Osteocyte (in vitro differentiated cells): ENCODE measurements at places on chromosomes 6 and 20. TPM values are rescaled to one million over a fixed set of nuclear protein-coding genes. Genes with fewer than 3 reads are reported as not detected.

Gene HLA-DOB
- total RNA-seq: 0.24 and 0.57 TPM in 2 replicates

Gene LHFPL5
- not detected in 2 replicates for total RNA-seq

Gene OR2H1
- total RNA-seq: not detected in 2 replicates

DNA sequence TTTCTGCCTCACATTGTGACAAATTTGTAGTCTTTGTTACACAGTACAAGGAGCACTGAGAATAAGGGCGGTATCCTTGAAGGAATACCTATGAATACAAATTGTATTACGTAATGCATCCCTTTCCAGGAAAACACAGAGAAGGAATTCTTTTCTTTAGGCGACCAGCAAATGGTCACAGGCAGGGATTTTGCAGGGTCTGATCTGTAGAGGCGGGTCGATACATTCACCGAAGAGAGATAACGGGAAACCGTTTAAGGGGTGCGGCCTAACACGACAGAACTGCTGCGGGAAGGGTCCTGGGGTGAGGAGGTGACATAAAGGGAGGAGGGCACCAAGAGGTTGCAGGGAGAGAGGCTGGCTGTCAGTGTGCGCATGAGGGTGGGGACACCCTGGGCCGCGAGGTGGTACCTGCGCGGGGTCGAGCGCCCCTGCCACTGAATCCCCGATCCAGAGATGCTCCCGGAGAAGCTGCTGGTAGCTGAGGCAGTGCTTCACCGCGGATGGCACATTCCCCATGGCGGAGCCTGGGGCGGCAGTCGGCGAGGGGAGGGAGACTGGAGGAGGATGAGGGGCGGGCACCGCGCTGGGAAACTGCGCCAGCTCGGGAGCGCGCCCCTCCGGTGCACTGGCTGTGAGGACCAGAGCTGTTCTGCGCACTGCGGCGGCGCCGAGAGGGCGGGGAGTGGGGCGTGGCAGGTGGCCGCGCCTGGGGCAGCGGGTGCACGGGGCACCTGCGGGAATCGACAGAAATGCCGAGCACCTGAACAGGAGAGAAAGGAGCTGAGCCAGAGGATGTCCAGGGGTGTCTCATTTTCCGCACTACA is at the start of gene HMGCLL1:
HMGCLL1 (minus strand) TSS at position 656 of the 827 bp plus-strand sequence; CDS start at position 519, 137 bp downstream.
- H3K36me3 ChIP-seq: no peaks in the 10 kb centered on the region
- H3K4me3 ChIP-seq: peak within 1 kb of the TSS; percentile 69
- H3K4me1 ChIP-seq: peaks cover 10% of the 10 kb centered on the region
- DNase-seq: peak; percentile 84
- H3K27ac ChIP-seq: no peak within 1 kb of the TSS

DNA sequence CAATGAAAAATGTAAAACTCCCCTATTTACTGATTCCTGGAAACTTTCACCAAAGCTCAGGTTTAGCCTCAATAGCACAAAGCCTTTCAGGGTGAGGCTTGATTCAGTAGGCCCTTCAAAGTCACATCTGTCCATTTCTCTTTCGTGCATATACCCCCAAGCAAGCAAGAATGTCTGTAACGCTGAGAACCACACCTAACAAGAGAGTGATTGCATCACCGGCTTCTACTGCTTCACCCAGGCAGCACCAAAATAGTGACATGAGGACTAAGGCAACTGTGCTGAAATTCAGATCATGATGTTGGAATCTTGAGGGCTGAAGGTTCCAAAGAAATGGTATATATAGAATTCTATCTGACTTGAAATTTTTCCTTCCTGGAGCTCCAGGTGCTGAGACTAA is 26.1 kb downstream of the CGA start:
- peaks cover 3% of the 10 kb centered on the region for H3K4me1 ChIP-seq
- no peak overlapping the region for H3K27ac ChIP-seq
- no peaks in the 10 kb centered on the region for H3K36me3 ChIP-seq

DNA sequence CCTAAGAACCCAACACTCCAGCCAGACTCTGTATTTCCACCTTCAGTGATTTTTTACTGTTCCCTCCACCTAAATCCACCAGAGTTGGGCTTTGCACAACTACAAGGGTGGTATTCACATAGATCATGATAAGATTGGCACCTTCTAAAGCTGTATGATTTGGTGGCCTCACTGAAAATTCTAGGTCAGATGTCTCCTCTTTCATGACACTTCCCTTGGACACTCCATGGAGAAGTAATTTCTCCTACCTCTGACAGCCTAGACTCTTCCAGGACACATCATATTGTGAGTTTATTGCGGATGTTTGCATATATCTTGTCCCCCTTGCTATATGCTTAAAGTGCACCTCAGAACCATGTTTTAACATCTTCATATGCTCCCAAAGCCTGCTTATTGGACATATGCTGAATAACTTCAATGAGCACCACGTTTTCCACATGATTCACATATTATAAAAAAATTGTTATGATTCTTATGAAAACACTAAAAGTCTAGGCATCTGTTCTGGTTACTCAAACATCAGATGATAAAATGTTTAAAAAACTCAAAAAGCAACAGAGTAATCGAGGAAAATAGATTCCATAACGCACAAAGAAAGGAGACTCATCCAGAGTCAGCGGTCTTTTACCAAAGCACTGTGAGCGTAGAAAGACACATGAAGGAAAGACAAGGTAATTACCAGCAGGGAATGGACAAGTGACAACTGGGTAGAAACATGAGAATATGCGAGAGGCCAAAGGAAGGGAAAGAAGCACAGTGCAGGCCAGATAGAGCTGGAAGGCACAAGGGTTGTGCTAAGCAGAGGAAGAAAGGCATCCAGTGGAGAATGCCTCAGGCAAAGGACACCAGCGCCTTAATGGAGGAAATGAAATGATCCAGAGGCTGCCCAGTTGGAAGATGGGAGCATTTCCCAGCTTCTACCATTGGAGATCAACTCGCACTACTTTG is 46.5 kb downstream of the KIF16B start:
- H3K36me3 ChIP-seq: peaks cover 14% of the 10 kb centered on the region
- H3K27me3 ChIP-seq: no peaks in the 10 kb centered on the region
- H3K27ac ChIP-seq: peak overlapping the region; percentile 0
- H3K4me1 ChIP-seq: peaks cover 41% of the 10 kb centered on the region

DNA sequence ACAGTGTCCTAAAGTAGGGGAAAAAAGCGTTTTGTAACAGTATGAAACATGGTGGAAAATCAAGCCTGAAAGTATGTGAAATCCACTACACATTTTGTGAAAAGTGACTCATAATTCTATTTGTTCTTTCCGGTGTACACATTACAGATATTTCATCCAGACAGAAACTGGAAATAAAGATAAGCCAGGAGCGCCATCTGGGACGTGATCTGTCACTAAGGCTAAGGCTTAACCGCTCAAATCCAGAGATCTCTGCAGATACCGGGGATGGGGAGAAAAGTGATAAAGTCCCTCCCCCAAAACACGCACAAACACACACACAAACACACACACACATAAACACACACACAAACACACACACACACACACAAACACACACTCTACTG is 26.6 kb upstream of the SRSF6 start:
- H3K27ac ChIP-seq: no peak overlapping the region
- peaks cover 20% of the 10 kb centered on the region for H3K27me3 ChIP-seq
- H3K36me3 ChIP-seq: no peaks in the 10 kb centered on the region
- DNase-seq: no peak
